Stimulated activated effector memory CD8-positive, alpha-beta T cell treated with anti-CD3 and anti-CD28 coated beads, Interleukin-12 subunit alpha, Interleukin-12 subunit beta, amount 100 ng/mL, for 72 hours (primary cell): ENCODE measurements at places on chromosomes 5 and 9.

DNA sequence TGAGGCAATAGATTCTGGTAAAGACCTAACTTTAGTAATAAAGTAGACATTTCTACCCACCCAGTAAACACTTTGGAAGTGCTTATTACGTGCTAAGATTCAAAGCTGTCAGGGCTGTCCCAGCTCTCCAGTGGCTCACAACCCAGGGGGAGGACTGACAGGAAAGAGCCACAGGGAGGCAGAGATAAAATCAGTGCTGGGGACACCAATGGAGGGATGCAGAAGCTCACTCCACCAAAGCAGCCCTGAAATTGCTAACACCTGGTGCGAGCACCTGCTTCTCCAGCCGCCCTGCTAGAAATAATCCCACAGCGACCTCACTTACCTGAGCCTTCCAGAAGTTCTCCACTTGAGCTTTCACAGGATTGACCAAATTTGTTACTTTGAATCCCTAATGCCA lies 501.0 kb downstream of the BNC2 start:
- DNase-seq = no peak

DNA sequence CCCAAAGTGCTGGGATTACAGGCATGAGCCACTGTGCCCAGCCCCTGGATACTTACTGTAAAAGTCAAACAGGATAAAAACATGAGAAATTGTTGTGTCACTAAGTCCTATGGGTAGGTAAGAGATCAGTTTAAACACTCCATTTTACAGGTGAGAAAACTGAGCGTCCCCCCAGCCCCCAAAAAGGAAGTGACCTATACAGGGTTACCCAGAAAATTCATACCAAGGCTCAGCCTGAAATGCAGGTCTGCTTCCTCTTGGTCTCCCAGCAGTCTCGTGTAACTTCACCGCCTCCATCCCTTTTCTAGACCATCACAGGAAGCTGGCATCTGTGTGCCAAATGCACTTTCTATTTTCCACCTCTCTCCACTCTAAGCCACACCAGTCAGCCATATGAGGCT lies 57.2 kb downstream of the TMOD1 start:
- no peak for DNase-seq

DNA sequence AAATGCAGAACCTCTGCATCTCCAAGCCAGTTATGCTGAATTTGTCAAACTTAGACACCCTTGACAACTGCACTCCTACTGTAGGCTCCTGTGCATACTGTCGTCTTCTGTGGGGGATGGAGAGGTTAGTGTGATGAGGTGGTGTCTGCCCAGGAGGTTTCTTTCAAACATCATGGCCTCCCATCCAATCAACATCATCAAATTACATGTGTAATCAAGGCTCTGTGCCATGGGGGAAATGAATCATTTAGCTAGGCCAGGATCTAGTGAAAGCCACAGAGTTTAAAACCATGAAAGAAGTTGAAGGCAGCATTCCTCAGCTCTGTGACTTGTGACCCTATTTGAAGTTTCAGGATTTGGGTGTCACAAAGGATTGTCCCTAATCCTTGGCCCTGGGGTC lies 240.6 kb downstream of the MARCHF11 start:
- no peak for DNase-seq

DNA sequence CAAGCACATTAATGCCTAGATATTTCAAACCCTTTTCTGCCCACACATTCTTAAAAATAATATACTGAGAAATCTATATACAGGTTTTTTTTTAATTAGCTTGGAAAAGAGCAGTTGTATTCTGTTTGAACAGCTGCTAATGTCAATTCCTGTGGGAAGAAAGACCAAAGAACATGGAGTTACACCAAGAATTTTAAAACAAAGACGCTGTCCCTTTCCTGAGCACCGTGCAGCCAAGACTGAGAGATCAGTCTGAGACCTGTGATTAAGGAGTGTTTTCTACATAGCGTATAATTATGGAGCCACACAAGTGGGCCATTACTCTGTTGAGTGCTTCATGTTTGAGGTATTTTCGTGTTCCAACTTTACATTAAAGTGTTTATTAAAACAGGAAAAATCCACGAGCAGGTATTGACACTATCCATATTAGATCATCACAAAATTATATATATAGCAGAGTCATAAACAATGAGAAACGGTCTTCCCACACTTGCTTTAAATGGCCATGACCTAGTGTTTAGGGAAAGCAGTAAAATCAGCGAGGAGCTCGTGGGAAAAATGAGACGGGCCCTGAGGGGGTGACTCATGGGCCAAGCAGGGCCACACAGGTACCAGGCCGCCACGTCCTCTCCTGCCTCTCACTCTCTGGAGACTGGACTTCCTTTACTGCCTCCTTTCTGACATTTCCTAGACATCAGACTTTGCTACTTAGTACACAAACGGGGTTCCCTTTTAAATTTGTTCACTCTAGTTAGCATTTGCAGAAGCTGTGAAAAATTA lies 153.1 kb upstream of the OTULINL start:
- DNase-seq = no peak

DNA sequence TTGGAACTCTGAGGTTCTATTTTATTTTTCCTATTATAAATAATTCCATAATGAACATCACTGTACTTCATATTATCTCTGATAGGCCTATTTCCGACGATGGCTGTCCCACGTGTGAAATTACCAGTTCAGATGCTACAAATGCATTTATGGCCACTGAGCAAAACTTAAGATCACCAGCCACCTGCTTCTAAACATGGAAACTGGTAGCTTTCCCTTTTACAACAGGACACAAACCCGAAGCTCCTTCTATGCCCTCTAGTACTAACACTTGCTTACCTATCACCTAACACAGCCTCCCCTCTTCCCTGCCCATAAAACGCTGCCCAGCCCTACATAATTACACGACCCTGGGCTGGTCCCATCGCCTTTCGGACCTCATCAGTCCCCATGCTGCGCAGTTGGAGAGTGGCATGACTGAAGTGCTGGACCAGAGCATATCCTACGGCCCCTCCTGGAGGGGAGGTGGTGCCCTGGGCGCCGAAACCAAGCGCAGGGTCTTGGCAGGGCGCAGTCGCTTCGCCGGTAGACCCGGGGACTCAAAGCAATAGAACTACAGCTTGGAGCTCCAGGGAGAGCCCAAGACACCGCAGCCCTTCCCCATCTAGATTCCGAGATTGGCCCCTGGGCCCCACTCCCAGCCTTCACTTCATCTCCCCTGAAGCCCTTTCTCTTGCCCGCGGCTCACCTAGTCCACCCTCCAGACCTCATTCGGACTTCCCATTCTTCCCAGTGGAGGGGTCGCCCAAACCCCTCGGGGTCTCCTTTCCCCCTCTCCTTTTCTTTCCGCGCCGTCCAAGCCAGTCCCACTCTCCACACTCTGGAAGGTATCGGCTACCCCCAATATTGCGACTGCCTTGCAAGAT lies 1.0 kb upstream of the SAP30L start:
- no peak for DNase-seq

GRCh38 chr9:78325343-78325742 lies 28.4 kb downstream of the PSAT1 start:
- DNase-seq = no peak
